ENCODE measurements at places on chromosomes 2 and 18.

DNA sequence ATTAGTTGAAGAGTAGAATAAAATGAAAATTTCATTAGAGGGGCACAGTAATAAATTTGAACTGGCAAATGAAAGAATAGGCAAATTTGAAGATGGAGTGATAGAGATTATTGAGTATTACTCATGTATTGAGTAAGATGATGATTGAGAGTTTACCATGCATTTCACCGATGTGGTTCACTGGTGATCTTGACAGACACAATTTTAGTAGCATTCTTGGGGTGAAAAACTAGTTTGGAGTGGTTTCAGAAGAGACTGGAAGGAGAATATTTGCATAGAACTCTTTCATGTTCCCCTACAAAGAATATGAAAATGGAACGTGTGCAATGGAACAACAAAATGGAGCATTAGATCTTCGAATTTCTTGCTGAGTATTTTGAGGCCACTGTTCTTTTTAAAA, 121.4 kb downstream of the ASXL3 start:
- no peak for DNase-seq

DNA sequence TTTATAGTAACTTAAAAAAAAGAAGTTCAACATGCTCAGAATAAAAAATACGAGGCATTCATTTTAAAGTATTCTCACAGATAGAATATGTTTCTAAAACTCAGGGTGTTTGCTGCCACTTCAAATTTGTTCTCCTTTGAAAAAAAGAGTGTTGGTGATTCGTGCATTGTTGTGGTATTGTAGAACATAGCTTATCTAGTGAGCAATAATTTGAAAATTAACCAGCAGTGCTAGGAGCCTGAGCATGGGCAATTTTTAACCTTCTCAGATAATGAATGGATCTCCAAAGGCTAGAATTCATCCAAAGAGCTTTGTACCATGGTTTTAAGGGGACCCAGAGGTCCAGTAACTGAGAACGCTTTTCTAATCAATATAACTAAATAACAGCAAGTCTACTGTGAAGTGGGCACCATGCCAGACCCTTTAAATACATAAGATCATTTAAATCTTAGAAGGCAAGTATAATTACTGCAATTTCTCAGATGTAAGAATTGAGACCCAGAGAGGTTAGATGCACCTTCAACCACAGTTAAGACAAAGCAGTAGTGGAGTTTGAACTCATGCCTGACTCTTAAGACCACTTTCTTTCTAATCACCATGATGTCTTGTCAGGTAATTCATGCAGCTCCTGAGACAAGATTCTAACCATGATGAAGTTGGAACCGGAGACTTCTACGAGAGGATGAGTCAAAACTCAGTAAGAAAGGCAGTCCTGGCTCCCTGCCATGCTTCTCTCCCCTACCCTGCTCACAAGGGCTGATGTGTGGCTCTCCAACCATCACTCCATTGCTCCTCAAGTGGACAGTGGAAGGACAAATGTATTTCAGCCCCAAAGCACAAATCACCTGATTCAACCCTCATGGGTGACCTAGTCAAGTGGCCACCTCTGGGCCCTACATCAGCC, 3.4 kb downstream of the CYRIA start:
- no peak for DNase-seq

GRCh38 chr2:286035-286434, 1.9 kb downstream of the ALKAL2 start:
- no peak for DNase-seq

- DNase-seq = no peak
Observed at GRCh38 chr18:54250846-54251261, 18.5 kb upstream of the POLI start.

DNA sequence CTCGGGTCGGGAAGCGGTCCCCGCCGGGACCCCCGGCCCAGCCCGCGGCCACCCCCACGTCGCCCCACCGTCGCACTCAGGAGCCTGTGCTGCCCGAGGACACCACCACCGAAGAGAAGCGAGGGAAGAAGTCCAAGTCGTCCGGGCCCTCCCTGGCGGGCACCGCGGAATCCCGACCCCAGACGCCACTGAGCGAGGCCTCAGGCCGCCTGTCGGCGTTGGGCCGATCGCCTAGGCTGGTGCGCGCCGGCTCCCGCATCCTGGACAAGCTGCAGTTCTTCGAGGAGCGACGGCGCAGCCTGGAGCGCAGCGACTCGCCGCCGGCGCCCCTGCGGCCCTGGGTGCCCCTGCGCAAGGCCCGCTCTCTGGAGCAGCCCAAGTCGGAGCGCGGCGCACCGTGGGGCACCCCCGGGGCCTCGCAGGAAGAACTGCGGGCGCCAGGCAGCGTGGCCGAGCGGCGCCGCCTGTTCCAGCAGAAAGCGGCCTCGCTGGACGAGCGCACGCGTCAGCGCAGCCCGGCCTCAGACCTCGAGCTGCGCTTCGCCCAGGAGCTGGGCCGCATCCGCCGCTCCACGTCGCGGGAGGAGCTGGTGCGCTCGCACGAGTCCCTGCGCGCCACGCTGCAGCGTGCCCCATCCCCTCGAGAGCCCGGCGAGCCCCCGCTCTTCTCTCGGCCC, 13.6 kb downstream of the SPEG start:
- no peak for DNase-seq

DNA sequence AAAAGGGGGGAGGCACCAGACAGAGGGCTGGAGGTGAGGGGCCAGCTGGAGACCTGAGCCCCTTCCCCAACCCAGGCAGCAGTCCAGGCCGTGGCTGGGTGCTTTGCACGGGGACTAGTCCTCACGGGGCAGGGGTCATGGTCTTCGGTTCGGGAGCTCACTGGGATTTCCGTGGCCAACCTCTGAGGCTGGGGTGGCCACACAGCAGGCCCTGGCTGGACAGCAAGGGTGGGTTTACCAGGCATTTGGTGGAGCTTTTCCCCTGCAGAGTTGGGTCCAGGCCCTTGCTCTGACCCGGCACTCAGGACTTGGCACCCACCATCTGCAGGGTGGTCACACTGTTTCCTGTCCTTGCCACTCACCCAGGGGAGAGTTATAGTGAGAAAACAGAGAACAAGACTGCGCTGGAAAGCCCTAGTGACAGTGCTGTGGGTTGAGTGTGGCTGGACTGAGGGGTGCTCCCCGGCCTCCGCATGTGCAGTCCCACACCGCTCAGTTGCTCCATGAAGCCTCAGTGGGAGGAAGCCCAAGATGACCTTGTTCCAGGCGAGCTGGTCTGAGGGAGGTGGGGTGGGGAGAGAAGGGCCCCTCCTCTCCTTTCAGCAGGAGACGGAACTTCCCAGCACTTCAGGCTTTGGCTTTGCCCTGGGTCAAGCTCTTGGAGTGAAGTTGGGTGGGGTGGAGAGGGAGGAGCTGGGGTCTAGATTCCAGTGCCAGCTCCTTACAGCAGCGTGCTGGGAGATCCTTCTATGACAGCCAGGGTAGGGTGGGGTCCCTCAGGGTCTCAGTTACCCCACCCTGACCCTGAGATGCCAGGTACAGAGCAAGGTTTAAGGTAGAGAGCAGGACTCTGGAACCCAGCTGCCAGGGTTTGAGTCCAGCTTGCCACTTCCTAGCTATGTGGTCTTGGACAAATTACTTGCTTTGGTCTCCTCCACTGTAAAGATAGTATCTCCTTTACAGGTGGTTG, 219.8 kb downstream of the DYSF start:
- no peak for DNase-seq

DNA sequence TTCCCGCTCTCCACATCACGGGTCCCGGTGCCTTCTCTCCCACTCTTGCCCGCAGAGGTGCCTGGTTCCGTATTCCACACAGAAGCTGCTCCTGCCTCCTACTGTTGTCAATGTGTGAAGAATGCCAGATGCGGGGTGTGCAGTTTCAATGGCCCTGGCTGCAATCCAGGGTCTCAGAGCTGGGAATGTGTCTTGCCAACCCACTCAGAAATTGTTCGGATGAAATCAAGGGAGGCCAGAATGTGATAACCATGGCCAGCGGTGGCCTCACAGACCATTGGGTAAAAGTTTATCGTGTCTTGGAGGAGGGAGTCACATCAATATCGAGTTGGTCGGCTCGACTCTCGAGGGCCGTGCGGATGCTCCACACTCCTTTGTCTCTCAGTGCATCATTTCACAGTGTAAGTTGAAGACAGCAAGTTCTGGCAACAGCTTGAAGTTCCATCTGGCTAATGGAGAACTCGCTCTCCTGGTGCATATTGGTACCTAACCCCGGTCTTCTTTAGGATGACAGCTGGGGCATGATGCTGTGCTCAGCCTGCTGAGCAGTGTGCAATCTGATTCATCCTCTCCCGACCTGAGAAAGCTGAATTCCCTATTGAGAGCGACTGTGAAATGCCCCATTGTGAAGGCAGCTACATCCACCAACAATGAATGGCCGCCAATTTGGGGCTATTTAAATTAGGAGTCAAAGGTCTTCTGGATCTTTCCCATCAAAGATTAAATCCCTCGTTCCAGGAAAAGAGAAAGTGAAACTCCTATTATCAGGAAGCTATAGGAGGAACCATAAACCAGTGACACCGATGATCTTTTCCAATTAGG, 389.0 kb downstream of the SOX11 start:
- no peak for DNase-seq

- no peak for DNase-seq
Observed at GRCh38 chr2:205386109-205386508, 296.2 kb upstream of the NRP2 start.

- no peak for DNase-seq
Observed at GRCh38 chr2:85922199-85922598, 33.4 kb upstream of the ST3GAL5 start.

GRCh38 chr2:98468621-98469236, 24.1 kb downstream of the INPP4A start:
- no peak for DNase-seq

GRCh38 chr18:64180617-64181016, 31.7 kb upstream of the LINC00305 start:
- DNase-seq = no peak

- DNase-seq = no peak
Observed at GRCh38 chr18:35186291-35187034, 54.4 kb upstream of the ZNF397 start.

Data from CD4-positive, alpha-beta T cell treated with Interleukin-1 beta for 1 hour (primary cell).